ENCODE measurements at places on chromosomes 6 and 20.

- no peak for DNase-seq
Measured at GRCh38 chr6:53847796-53848314, 53.0 kb downstream of the LRRC1 start.

DNA sequence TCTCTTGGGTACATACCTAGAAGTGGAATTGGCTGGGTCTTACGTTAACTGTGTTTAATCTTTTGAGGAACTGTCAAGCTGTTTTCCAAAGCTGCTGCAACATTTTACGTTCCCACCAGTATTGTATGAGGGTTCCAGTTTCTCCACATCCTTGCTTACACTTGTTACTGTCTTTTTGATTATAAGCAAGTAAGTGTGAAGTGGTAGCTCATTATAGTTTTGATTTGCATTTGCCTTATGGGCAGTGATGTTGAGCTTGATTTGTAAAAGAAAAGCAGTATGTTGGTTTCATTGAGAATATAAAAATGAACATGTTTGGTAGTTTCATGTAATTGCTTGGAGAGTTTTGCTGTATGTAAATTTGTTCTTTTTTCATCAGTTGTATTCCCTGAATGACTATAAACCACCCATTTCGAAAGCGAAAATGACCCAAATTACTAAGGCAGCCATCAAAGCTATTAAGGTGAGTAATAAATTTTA, 40.4 kb downstream of the SCAF8 start:
- no peak for DNase-seq

- no peak for DNase-seq
Measured at GRCh38 chr6:113127786-113128419, 729.2 kb upstream of the MARCKS start.

DNA sequence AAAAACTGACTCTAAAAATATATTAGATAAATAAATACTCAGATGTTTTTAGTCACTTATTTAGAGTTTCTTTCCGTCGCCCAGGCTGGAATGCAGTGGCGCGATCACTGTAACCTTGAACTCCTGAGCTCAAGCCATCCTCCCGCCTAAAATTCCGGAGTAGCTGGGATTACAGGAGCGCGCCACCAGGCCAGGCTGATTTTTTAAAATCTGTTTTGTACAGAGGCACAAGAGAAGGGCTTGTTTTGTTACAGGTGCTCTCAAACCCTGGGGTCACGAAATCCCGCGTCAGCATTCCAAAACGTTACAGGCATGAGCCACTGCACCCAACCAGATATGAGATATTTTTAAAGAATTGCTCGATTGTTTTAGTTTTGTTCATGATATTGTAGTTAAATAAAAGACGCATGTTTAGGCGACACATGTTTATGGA, 40.7 kb upstream of the BTN3A2 start:
- no peak for DNase-seq

DNA sequence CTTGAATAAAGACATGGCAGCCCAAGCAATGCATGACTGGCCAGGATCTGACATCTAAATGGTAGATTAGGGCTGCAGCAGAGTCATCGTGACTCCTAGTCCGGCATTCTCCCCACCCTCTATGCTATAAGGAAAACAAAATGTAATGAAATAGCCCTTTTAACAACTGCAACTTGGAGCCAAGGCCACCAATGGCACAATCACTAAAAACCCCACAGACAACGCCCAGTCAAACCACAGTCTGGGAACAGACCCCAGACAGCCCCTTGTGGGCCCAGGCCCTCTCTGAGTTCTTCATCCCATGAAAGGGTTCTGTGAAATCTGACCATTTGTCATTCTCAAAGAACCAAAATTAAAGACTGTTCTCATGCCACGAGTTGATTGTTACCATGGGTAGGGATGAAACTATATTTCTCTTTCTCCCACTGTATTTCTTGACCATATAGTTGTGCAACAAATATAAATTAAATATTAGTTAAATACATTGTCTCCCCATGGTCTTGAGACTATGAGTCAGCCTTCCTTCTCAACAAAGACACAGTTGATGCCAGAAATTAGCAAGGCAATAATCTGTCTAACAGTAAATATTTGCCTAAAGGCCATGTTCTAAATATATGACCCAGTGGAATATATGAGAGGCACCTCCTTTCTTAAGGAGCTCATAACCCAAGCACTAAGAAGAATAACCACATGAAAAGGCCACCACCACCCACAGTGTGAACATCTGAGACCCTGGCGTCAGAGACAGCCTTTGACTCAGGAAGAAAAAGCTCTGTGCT, 85.6 kb upstream of the SSTR4 start:
- no peak for DNase-seq

DNA sequence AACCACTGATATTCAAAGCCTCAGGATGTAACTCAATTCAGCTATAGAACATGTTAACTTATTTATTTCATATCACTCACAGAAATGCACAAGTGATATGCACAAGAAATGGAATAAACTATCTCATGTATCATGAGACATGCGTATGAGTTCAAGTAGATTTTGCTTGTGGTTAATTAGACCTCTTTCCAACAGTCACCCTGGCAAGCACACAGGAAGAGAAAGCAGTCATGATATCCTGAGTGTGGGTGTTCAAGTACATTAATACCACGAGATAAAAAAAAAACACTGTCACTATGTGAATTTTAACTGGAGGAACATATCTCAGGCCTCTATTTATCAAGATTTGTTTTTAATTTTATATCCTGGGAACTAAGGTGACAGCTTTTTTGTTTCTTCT, 64.2 kb downstream of the LAMP5 start:
- no peak for DNase-seq

- DNase-seq, result no peak
Measured at GRCh38 chr6:4029687-4030086, 49.2 kb downstream of the FAM217A start.

DNA sequence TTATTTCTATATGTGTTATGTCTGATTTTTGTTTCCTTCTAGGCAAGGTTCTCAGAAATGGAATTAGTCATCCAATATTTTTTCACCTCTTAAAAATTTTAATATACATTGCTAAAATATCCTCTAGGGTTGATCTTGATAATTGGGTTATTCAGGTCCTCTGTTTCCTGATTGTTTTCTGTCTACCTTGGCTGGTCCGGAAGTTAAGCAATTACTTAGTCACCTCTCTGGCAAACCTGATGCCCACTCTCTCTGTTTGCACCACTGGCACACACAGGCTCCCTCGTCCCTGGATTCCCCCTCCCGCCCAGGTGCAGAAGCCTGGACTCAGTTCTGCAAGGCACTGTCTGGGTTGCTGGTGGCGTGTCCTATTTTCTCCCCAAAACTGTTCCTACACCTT, 27.7 kb downstream of the CST9L start:
- DNase-seq, result no peak
